Activated T-helper 17 cell treated with anti-CD3 and anti-CD28 coated beads, Interleukin-2, amount 50 U/mL, for 72 hours (primary cell): ENCODE measurements at places on chromosomes 12 and 14. TPM values are rescaled to one million over a fixed set of nuclear protein-coding genes. Genes with fewer than 3 reads are reported as not detected.

Gene KRT85
- not detected for total RNA-seq

Gene PDE3A
- not detected for total RNA-seq

Gene PSMD9
- total RNA-seq: 39.8 TPM

Gene C12orf76
- 16.3 TPM for total RNA-seq

Gene CLEC4D
- not detected for total RNA-seq
